Small intestine (tissue), 16 donors: ENCODE measurements at places on chromosomes 11 and 22.
A peak's percentile ranks its signal among the peaks of the same experiment; 100 is the strongest.

- H3K4me3 ChIP-seq: no peak overlapping the region
- peaks cover 43% of the 10 kb centered on the region for H3K27me3 ChIP-seq
- no peak for DNase-seq
- peaks cover 7% of the 10 kb centered on the region for H3K36me3 ChIP-seq
- H3K4me1 ChIP-seq: peaks cover 44% of the 10 kb centered on the region
- H3K27ac ChIP-seq: no peak overlapping the region
Observed at GRCh38 chr11:559020-559620, 1.4 kb downstream of the LMNTD2 start.

DNA sequence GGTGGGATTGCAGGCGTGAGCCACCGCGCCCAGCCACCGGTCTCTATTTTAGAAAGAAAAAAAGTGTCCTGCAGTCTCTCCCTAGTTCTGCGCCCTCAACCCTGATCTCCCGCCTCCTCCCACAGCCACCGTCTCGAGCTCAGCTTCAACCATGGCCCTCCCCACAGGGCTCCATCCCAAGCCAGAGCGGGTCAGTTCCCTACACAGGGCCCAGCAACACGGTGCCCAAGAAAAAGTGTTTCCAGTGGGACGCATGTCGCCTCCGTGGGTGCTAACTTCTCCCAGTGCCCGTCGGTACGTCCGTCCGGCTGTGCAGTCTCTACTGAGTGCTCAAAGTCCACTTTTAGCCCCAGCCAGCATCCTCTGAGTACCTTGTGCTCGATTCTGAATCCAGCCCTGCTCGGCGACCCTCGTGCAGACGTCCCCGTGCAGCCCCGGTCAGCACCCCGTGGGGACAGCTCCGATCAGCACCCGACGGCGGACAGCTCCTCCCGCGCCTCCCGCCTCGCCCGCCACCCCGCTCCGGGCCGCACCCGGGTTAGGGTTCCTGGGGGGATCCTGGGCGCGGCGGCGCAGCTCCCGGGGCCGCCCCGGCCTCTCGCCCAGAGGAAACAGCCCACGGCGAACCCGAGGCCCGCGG, 657 bp upstream of the MAPK8IP2 start:
- H3K4me3 ChIP-seq: no peak overlapping the region
- H3K4me1 ChIP-seq: no peaks in the 10 kb centered on the region
- peaks cover 18% of the 10 kb centered on the region for H3K27me3 ChIP-seq
- H3K36me3 ChIP-seq: no peaks in the 10 kb centered on the region
- DNase-seq: peak; percentile 22

DNA sequence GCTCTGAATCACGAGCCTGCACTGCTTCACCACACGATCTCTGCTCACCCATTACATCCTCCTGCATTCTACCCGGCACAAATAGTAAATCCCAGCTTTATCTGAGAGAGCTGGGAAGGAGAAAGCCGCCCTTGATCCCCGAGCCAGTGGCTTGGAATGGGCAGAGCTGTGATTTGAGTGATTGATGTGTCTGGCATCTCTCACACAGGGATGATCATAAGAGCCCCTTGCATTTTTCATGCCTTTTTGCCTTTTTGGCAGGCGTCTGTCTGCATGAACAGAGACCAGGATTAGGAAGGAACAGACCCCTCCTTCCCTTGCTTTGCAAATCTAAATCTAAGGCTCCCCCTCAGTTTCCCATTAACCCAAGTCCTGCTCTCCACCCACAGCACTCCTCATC, 945.3 kb downstream of the NTM start:
- no peak overlapping the region for H3K4me3 ChIP-seq
- H3K27ac ChIP-seq: no peak overlapping the region
- H3K36me3 ChIP-seq: no peaks in the 10 kb centered on the region
- H3K27me3 ChIP-seq: no peaks in the 10 kb centered on the region
- H3K4me1 ChIP-seq: no peaks in the 10 kb centered on the region
- no peak for DNase-seq

GRCh38 chr11:109112821-109113280, 309.1 kb upstream of the C11orf87 start:
- no peaks in the 10 kb centered on the region for H3K4me1 ChIP-seq
- no peak overlapping the region for H3K27ac ChIP-seq
- H3K4me3 ChIP-seq: no peak overlapping the region
- no peaks in the 10 kb centered on the region for H3K36me3 ChIP-seq
- no peak for DNase-seq

GRCh38 chr11:132137981-132138313, 767.5 kb downstream of the NTM start:
- no peaks in the 10 kb centered on the region for H3K36me3 ChIP-seq
- no peaks in the 10 kb centered on the region for H3K27me3 ChIP-seq

GRCh38 chr11:78564490-78565467, 9.9 kb downstream of the NARS2 start:
- no peak overlapping the region for H3K4me3 ChIP-seq
- peaks cover 6% of the 10 kb centered on the region for H3K4me1 ChIP-seq
- peak; percentile 80 for DNase-seq
- H3K27me3 ChIP-seq: no peaks in the 10 kb centered on the region
- H3K36me3 ChIP-seq: no peaks in the 10 kb centered on the region
- H3K27ac ChIP-seq: no peak overlapping the region
